Activated CD4-positive, alpha-beta T cell treated with anti-CD3 and anti-CD28 coated beads for 36 hours (primary cell): ENCODE measurements at places on chromosomes 13 and 19. TPM values are rescaled to one million over a fixed set of nuclear protein-coding genes. Genes with fewer than 3 reads are reported as not detected.
A peak's percentile ranks its signal among the peaks of the same experiment; 100 is the strongest.

TEX101 gene
- total RNA-seq, result not detected

- no peak for DNase-seq
Observed at GRCh38 chr19:33723512-33723911, 73.2 kb upstream of the KCTD15 start.

PGLYRP2 gene
- not detected for total RNA-seq

DNA sequence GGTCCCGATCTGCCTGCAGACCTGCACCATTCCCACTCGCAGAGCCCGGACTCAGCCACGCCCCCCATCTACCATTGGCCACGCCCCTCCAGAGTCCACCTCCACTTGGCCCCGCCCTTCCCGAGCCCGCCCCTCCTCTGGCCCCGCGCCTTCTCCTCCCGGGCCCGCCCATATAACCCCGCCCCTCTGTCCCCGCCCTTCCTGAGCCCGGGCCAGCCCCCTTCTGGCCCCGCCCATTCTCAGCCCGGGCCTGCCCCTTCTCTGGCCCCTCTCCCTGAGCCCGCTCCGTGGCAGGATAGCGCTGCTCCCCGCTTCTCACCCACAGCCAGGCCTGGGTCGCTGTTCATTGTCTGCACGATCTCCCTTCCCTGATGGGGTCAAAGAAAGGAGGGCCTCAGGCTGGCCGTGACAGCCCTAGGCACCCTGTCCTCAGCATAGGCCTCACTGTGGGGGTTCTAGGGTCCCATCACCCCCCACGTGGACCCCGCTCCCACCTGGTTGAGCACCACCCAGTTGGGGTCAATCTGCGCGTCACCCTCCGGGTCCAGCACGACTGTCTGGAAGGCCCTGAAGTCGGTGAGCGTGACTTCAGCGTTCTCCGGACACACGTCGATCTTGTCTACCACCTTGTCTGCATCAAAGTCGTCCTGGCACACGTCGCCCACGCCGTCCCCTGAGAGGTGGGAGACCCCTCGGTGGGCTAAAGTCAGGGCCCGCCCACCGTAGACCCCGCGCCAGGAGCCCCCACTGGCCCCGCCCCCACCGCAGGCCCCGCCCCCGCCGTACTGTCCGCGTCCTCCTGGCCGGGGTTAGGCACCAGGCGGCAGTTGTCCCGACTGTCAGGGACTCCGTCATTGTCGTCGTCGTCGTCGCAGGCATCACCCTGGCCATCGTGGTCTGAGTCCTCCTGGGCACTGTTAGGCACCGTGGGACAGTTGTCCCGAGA lies 5.7 kb downstream of the COMP start:
- peak; percentile 90 for DNase-seq

- DNase-seq, result no peak
Observed at GRCh38 chr19:48734625-48735024, 5.8 kb downstream of the RASIP1 start.
